ENCODE measurements at places on chromosomes 6 and 20.

- no peak for DNase-seq
Measured at GRCh38 chr6:113004470-113005270, 657.5 kb downstream of the RFPL4B start.

- peak; percentile 65 for DNase-seq
Measured at GRCh38 chr6:109705258-109705657, 14.2 kb downstream of the FIG4 start.

GRCh38 chr6:89242574-89243330, 25.6 kb upstream of the GABRR1 start:
- DNase-seq = no peak

GRCh38 chr6:76719449-76719848, 647.0 kb upstream of the IMPG1 start:
- DNase-seq = no peak

DNA sequence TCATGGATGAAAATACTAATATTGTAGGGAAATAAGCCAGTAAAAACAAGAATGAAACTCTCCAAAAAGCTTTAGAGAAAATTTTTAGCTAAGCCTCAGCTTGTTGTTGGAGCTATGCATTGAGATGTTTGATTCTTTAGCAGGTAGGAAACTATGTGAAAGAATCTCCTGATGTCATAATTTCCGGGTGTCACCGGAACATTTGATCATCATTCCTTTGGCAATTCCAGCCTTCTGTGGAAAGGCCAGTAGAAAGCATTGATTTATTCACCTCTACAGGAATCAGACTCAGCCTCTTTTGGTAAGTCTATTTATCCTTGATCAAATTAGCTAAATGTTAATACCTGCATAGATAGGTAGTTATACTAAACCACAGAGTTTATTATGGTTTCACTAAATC, 9.5 kb downstream of the FAM229B start:
- DNase-seq = no peak

DNA sequence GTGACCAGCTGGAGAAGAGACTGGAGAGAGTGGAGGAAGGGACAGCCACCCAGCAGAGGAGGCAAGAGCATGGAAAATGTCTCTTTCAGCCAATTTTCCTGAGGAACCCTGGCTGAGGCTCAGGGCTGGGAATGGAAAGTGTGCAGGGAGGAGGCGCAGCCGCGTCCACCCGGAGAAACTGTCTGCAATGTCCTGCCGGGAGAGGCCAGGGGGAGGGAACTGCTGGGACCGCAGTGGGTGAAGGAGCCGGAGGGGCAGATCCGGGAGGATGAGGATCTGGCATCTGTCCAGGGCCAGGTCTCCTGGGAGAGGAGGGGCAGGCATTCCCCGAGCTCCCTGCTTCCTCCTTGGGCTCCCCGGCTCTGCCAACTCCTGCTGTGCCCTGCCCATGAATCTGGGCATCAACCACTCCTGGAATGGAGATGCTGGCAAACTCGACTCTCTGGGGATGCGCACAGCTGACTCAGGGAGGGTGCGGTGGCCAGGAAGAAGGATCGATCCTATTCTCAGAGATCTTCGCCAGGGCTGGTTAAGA, 17.4 kb upstream of the HM13 start:
- DNase-seq = peak; percentile 38

DNA sequence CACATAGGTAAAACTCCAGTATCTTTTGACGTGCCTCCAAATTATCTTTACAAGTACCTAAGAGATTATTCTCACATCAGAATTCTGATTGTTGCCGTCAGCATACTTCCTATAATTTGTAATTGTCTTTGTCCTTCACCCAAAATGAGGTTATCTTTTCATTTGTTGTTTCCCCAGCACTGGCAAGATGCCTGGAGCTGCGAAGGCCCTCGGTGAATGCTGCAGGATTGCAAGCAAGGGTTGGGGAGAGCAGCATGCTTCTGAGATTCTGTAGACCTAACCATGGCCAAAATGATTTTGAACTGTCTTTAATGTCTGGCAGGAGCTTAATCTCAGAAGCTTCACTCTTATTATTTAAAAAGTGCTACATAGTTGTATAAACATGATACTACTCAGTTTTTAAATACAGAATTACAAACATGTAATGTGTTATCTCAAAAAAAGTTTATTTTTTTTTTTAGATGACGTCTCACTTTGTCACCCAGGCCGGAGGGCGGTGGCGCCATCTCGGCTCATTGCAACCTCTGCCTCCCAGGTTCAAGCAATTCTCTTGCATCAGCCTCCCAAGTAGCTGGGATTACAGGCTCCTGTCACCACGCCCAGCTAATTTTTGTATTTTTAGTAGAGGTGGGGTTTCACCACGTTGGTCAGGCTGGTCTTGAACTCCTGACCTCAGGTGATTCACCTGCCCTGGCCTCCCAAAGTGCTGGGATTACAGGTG, 88.7 kb downstream of the ELOVL5 start:
- DNase-seq = no peak

DNA sequence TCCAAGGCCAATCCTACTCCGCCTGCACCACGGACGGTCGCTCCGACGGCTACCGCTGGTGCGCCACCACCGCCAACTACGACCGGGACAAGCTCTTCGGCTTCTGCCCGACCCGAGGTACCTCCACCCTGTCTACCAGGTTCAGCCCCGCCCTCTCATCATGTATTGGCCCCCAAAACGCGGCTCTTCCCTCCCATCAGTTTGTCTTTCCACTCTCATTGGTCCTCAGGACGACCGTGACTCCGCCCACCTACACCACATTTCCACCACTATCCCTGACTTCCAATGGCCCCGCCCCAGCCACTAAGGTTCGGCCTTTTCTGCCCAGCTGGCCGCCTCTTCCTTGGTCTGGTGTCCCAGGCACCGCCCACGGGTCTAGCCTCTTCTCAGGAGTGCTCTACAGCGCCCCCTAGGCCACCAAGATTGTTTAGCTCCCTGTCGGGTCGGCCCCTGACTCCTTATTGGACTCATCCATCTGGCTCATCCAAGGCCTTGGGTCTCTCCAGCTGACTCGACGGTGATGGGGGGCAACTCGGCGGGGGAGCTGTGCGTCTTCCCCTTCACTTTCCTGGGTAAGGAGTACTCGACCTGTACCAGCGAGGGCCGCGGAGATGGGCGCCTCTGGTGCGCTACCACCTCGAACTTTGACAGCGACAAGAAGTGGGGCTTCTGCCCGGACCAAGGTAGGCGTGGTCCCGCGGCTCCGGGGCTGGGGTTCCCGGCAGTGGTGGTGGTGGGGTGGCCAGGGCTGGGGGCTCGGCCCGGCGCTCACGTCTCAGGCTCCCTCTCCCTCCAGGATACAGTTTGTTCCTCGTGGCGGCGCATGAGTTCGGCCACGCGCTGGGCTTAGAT, 3.1 kb downstream of the MMP9 start:
- DNase-seq = no peak

GRCh38 chr20:20012541-20012940, 4.6 kb upstream of the NAA20 start:
- DNase-seq = no peak

DNA sequence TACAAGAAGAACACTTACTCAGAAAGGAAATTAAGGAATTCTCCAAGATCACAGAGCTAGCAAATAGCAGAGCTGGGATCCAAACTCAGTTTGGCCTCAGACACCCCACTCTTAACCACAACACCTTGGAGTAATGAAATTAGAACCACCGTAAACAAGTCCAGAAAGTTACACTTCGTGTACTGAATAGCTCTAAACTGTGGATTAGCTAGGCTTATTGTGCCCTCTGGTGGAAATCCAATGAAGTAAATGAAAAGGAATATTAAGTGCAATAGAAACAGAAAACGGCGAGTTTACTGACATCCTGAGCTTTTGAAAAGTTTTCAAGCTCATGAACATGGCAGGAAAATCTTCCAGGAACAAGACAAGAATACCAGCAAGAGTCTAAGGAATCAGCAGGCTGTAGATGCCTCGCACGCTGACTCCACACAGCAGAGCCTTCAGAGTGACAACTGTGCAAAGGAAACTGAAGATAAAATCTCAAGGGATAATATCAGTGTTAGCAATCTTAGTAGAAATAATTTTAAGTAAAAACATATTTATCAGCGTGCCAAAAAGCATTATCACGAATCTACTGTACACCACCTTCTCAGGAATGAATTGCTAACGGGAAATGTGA, 34.6 kb downstream of the FBXO5 start:
- DNase-seq = no peak

DNA sequence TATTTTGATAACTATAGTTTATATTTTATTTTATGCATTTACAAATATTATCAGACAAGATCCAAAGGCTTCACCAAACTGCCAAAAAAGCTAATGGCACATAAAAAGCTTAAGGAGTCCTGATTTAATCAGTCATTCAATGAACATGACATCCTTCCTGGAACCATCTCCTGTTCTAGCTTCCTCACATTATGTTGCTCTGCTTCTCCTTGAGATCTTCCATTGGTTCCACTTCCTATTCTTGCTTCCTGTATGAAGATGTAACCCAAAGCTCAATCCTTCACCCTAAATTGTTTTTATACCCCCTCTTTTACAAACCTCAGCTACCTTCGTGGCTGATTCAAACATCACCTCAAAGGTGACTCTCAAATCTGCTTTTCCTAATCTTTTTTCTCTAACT, 4.5 kb upstream of the BRD2 start:
- no peak for DNase-seq

DNA sequence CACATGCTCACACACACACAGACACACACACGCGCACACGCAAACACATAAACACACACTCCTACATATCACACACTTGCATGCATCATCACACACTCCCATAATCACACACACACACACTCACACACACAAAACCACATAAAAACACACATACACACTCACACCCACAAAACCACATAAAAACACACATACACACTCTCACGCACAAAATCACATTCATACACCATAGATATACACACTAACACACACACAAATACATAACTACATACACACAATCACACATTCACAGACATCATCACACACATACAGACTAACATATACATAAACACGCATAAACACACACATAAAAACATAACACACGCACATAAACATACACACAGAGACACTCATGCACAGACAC, 57.8 kb upstream of the QKI start:
- DNase-seq = no peak

- DNase-seq = no peak
Measured at GRCh38 chr20:35319192-35319870, 27.1 kb upstream of the FAM83C start.

GRCh38 chr20:17753516-17753915, 53.8 kb downstream of the BANF2 start:
- DNase-seq = no peak

DNA sequence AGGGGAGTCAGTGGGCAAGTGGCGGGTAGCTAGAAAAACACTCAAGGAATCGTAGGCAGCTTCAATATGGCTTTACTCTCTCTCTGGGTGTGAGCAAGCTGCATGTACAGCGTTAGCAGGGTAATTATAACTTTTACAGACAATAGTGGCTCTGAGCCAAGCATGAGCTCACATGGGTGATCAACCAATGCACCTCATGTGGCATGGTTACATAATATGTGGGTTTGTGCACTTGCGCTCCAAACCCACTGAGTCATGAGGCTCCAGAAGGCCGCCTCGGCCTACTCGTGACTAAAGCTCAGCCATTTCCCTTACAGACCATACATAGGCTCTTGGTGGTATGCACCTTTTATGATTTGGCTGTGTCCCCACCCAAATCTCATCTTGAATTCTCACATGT, 78.4 kb upstream of the FBXL4 start:
- no peak for DNase-seq

GRCh38 chr6:140537834-140538705, 1163.6 kb upstream of the CITED2 start:
- no peak for DNase-seq

- no peak for DNase-seq
Measured at GRCh38 chr6:91608428-91608827, 1021.6 kb upstream of the MAP3K7 start.

GRCh38 chr6:116812051-116812650, 16.7 kb downstream of the GPRC6A start:
- DNase-seq = no peak

GRCh38 chr6:19322691-19323485, 514.3 kb upstream of the ID4 start:
- DNase-seq = no peak

GRCh38 chr6:69913361-69913760, 47.0 kb downstream of the COL19A1 start:
- no peak for DNase-seq

- DNase-seq = no peak
Measured at GRCh38 chr6:68326762-68327161, 308.3 kb upstream of the ADGRB3 start.

DNA sequence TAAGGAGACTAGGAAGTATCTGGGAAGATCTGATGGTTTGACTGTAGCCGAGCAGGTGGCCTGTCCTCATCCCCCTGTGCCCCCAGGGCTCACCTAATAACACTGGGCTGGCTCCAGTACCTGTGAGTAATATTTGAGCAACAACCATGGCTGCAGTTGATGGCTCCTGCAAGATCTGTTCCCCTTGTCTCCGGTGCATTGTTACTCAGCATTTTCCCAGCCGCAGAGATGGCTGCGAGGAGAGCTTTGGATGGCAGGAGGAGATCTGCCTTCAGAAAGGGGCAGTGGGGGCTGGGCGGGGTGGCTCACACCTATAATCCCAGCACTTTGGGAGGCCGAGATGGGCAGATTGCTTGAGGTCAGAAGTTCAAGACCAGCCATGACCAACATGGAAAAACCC, 39.3 kb downstream of the PTK7 start:
- DNase-seq = no peak

DNA sequence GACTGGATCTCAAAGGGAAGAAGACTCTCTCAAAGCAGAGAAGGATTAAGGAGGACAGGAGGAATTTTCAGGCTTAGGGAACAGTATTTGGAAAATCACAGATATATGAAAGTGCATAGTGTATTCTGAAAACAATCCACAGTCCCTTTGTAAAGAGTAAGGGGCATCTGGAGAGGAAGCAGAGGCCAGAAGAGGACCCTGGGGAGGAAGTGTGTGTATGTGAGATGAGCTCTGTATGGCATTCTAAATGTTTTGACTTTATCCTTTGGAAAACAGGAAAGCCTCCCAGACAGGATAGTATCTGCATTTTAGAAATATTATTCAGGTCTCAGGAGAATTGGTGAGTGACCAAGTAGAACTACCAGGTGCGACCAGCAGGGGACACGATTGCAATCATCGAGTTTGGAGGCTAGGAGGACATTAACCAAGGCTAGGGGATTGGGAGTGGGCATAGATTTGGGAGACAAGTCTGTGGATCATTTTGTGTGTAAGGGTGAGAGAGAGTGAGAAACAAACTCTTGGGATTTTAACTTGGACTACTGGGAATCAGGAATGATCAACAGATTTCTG, 38.3 kb upstream of the FAM184A start:
- no peak for DNase-seq

- DNase-seq = no peak
Measured at GRCh38 chr6:10558565-10558964, 37.4 kb downstream of the GCNT2 start.

GRCh38 chr6:3844097-3844463, 5.1 kb upstream of the FAM50B start:
- no peak for DNase-seq

GRCh38 chr20:33896509-33896908, 85.4 kb downstream of the CHMP4B start:
- no peak for DNase-seq

GRCh38 chr6:35094183-35094582, 47.0 kb downstream of the TCP11 start:
- no peak for DNase-seq
